Naive thymus-derived CD4-positive, alpha-beta T cell (primary cell): ENCODE measurements at places on chromosomes 5 and 9. TPM values are rescaled to one million over a fixed set of nuclear protein-coding genes. Genes with fewer than 3 reads are reported as not detected.

Gene RAB14
- polyA plus RNA-seq: 30.5 TPM

Gene SLC23A1
- polyA plus RNA-seq: not detected

Gene SV2C
- not detected for polyA plus RNA-seq

Gene IL33
- not detected for polyA plus RNA-seq

Gene SHB
- 0.22 TPM for polyA plus RNA-seq

Gene THOC3
- 161 TPM for polyA plus RNA-seq

Gene BTNL9
- polyA plus RNA-seq: not detected

Gene ARHGEF39
- 0.44 TPM for polyA plus RNA-seq

Gene PCDHB15
- not detected for polyA plus RNA-seq

Gene PCDHB9
- polyA plus RNA-seq: not detected

Gene CENPK
- polyA plus RNA-seq: 44.1 TPM

Gene PLPP7
- polyA plus RNA-seq: 0.71 TPM

Gene MRPL22
- polyA plus RNA-seq: 97.6 TPM

Gene ELAVL2
- not detected for polyA plus RNA-seq

Gene QRFP
- not detected for polyA plus RNA-seq

Gene NR4A3
- polyA plus RNA-seq: not detected

Gene PLAC8L1
- polyA plus RNA-seq: not detected

Gene IL7R
- polyA plus RNA-seq: 965 TPM

Gene NACC2
- 0.97 TPM for polyA plus RNA-seq

Gene MSX2
- polyA plus RNA-seq: not detected

Gene SMARCA2
- polyA plus RNA-seq: 52.7 TPM

Gene SSBP2
- polyA plus RNA-seq: 99.8 TPM

Gene TGFBI
- polyA plus RNA-seq: 0.07 TPM

Gene PCDHB12
- not detected for polyA plus RNA-seq
